ENCODE measurements at places on chromosomes 16 and 17.

GRCh38 chr17:40735016-40735415 lies 20.1 kb downstream of the KRT25 start:
- no peak for DNase-seq

- no peak for DNase-seq
Measured at GRCh38 chr16:19737306-19738038, 19.4 kb downstream of the IQCK start.

DNA sequence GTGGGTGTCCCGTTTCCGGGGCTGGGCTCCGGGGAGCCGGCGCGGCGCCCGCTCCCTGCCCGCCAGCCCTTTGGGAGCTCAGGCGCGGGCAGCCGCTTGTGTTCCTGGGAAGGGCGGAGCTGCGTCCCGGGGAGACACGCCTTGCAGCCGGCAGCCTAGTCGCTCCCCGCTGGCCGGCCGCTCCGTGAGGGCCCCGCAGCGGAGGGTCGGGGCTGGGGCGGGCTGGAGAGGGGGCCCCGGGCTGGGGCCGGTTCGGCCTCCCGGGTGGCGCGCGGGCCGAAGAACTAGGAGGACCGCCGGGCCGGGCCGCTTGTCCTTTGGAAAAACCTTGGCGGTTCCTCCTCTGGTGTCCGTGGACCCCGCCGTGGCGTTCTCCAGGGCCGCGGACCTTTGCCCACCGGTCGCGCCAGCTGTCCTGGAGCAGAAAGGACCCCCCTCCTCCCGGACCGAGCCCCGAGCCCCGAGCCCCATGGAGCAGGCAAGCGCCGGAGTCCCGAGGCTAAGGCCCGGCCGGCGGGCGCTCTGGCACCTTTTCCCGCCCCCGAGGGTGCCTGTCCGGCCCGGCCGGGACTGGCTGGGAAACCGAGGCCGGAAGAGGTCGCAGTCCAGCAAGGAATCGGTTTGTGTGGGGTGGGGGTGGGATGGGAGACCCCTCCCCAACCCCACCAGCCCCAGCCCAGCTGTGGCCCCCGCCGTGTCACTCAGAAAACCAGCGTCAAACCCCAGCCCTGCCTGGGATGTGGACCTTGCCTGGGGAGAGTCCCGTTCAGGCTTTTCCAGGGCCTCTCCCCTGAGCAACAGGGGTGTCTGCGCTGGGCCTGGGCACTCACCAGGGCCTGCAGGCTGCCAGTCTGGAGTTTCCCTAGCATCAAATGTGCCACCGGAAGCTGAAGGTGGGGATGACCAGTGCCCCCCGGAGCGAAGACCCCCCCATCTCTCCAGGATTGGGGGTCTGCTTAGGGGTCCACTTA lies 6.8 kb upstream of the TBC1D3B start:
- DNase-seq: no peak

GRCh38 chr16:88349903-88350900 lies 32.6 kb upstream of the ZNF469 start:
- no peak for DNase-seq

GRCh38 chr17:1810450-1811103 lies 19.1 kb downstream of the SMYD4 start:
- DNase-seq: no peak

GRCh38 chr17:9928601-9929333 lies 23.7 kb upstream of the RCVRN start:
- DNase-seq: no peak

GRCh38 chr17:13403982-13404946 lies 197.5 kb downstream of the HS3ST3A1 start:
- no peak for DNase-seq

GRCh38 chr17:4576729-4577322 lies 7.5 kb upstream of the SMTNL2 start:
- DNase-seq: no peak

DNA sequence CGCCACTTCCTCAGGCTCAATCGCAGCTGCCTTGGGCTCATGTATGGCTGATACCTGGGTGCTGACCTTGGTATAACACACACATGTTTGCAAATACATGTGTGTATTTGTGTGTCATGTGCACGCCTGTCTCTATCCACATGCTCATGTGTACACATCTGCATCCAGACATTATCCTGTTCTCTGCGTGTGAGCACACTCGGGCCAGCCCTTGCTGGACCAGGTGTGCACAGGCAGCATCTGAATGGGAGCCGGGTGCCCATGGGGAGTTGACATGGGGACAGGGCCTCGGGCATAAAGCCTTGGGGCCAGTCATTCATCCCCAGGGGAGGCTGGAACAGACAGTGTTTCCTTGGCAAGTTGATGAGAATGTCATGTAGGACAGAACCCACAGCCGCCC lies 29.1 kb upstream of the CRHR1 start:
- no peak for DNase-seq

DNA sequence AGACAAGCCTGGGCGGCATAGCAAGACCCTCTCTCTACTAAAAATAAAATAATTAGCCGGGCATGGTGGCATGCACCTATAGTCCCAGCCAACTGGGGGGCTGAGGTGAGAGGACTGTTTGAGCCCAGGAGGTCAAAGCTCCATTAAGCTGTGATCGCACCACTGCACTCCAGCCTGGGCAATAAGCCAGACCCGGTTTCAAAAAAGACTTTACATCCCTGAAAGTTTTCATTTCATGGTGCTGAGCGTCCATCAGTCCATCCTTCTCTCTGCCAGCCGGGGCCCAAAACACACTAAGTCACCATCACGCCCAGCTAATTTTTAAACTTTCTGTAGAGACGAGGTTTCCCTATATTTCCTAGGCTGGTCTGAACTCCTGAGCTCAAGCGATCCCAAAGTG lies 10.6 kb downstream of the RAB40B start:
- DNase-seq: no peak

GRCh38 chr16:81337097-81337496 lies 22.3 kb downstream of the GAN start:
- DNase-seq: no peak

- DNase-seq: no peak
Measured at GRCh38 chr17:28908640-28909167, 5.8 kb upstream of the DHRS13 start.

GRCh38 chr16:4317532-4318450 lies 1.9 kb downstream of the GLIS2 start:
- DNase-seq: no peak

- DNase-seq: no peak
Measured at GRCh38 chr17:81335773-81336157, 40.7 kb upstream of the SLC38A10 start.

DNA sequence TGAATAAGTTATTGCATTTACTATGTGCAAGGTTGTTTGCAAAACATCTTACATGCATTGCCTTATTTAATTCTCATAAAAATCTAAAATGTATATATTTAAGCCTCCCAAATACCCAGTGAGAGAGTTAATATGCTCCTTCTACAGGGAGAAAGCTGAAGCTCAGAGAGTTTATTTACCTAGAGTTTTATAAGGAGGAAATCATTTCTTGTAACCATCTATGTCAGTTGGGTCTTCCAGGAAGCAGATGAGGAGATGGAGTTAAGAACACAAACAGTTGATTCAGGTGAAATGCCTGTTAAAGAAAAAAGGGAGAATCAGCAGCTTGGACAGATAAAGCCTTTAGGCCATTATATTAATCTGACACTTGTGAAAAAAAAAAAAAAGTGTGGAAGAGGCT lies 62.6 kb upstream of the DHX40 start:
- DNase-seq: no peak

DNA sequence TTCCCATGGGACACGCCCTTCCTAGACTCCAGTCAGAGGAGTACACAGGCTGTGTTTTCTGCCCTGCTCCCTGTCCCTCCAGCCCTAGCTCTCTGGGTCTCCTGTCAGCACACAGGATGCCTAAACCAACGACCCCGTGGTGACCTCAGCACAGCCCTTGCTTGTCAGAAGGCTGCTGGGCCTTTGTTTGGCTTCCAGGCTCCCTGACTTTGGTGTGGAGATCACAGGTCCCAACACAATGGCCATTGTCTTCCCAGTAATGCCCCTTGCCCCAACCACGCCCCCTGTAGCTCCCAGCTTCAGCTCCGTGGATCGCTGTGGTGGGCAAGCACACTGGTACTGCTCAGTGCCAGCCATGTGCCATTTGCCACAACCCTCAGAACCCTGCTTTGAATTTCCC lies 15.0 kb downstream of the HNF1B start:
- no peak for DNase-seq

DNA sequence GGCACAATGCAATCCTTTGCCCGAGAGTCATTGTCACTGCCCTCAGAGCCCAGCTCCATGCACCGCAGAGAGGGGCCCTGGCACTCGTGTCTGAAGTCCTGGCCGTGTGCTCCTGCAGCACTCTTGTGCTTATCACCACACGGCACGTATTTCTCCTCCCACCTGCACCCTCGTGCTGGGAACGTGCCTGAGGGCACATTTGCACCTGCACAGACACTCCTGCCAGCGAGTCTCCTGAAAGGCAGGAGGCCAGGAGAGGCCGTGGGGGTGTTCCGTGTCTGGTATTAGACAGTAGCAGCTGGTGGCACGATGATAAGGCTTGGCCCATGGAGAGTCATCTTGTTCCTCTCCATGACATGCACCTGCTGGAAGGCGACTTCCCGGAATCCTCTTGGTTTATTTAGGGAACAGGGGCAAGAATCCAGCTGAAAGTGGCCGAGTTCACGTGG lies 3.4 kb upstream of the ACSF3 start:
- no peak for DNase-seq

GRCh38 chr16:75475420-75475847 lies 10.9 kb upstream of the TMEM170A start:
- DNase-seq: no peak

DNA sequence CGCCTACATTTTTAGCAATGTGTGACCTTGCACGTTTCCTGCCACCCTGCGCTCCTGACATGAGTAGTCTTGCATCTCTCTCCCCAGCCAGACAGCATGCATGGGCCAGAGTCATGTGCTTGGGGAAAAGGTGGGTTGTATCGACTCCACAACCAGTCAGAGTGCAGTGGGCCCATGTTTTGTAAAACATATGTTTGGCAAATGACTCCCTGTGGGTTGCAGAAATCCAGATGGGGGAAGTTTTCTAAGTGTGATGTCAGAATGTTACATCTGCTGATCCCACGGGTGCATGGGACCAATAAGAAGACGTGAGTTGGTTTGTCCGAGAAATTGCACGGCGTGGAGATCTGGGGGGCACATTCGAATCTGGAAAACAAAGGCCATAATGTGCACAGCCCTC lies 147.1 kb downstream of the FOXL1 start:
- no peak for DNase-seq

DNA sequence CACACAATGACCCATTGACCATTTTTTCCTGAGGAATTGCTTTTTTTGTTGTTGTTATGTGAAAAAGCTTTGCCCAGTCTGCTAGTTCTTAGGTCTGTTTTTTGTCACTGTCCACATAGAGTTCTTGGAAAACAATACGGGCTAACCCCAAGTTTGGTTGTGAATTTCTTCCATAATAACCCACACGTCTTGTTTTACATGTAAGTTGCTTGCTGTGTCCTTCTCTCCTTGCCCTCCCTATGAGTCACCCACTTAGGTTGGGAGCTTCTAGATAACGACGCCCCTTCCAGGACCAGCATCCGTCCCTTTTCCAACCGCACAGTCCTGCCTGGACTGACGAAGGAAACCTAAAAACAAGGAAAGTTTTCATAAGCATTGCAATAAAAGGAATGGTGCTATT lies 175.3 kb upstream of the HS3ST3A1 start:
- no peak for DNase-seq

DNA sequence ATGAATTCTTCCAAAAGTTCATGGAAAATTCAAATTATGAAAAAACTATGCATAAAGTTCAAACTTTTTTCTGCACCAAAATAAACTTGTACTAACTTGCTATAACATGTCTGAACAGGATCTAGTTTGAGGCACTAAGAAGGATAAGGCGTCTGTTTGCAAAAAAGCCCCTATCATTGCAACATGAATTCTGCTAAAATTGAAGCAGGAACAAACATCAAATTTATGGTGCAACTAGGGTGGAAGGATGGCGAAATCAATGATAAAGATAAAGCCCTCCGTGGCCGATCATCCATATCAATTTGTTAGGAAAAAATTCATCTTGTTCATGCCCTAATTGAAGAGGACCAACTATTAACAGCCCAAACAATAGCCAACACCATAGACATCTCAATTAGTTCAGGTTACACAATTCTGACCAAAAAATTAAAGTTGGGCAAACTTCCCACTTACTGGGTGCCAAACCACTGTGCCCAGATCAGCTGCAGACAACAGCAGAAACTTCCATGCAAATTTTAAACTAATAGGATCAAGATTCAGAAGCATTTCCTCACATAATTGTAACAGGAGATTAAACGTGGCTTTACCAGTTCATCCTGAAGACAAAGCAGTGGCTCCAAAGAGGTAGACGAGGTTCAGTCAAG lies 12.9 kb downstream of the IL21R start:
- no peak for DNase-seq

DNA sequence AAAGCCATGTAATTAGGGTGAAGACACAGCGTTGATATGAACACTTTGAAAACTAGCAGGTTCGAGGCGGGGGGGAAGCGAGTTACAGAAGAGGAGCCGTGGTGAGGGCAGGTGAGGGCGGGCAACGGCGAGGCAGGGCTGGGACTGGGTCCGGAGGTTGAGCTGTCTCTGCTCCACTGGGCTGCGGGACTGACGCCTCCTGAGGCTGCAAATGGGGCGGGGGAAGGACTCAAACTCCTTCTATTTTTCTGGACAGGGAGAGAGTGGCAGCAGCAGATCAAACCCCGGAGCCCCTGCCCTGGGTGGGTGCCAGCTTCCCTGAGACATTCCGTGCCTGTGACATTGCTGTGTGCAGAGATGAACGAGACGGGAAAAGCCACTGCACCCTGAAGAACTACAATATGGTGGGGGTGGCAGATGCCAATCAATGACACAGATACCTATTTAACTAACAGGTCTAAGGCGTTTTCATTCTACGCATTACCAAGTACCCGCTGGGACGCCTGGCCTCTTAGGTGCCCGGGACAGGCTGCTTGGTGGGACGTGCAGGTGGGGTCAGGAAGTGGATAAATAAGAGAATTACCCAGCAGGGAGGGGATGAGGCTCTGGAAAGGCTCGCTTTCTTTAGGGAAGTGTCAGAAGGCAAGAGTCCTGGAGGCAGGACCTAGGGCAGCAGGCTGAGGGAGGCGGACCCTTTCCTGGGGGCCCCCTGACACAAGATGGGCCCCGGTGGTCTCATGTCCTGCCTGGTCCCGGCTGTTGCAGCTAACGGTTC lies 30.4 kb downstream of the RPH3AL start:
- DNase-seq: no peak

DNA sequence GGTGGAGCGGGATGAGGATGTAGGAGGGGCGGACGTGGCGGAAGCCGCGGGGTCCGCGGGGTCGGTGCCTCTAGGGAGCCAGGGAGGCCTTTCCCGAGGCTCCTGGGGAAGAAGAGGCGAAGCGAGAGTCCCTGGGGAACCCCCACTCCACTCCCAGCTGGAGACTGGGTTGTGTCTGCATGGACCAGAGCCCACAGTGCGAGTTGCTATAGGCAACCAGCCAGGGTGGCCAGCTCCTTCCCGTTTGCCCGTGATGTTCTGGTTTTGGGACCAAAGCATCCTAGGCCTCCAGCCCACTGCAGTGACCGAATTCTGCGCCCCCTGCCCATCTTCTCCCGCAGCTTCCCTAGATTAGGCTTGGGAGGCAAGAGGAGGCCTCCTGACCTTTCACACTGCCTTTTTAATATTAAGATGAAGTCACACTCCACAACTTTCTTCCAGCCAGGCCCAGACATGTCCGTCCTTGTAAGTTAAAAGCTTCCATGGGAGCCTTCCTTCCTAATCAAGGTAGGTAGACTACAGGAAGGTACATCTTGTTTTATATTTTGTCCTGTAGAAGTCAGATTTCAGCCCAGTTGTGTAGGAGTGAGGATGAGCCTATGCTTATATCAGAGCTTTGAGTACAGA lies 469 bp downstream of the AMZ2 start:
- DNase-seq: no peak
